Right cardiac atrium (tissue), 5 donors: ENCODE measurements at places on chromosomes 4 and X. TPM values are rescaled to one million over a fixed set of nuclear protein-coding genes. Genes with fewer than 3 reads are reported as not detected.

SPANXN4 gene
- total RNA-seq = not detected

- DNase-seq = no peak
These were observed 145.1 kb upstream of the MSX1 start for GRCh38 chr4:4714331-4714730.

DNA sequence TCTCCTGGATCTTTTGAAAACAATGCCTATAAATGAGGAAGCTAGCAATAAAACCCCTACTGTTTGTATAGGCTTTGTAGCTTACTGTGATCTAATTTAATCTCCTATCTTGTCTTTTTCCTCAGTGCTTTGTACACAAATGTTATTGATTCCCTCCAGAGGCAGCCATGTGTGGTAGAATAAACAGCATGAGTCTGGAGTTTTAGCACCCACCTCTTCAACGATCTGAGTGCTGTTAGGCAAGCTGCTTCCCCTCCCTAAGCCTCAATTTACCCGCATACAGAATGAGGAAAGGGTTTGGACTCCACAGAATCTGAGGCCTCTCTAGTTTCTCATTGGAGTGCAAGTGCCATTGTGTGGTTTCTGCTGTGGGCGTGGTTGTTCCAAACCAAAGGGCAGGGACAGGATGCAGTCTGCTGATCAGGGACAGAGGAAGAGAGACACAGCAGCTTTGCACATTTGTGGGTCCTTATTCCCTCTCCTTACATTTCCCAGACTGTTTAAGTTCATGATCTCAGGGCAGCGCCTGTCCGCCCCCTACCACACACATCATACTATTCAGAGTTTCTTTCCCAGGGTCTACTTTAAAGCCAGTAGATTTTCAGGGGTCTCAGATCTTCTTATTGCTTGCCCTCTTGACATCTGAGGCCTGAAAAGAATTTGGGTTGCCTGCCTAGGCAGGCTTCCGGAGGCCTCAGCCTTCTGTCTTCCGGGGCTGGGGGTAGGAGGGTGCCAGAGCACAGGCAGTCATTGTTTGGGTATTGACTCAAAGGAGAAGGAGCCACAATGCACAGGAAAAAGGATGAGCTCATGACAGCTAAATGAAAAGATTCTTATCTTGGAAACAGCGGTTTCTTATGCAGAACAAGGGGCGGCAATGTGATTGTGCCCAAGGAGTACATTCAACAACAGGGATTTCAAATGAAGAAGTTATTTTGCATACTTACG lies 114.9 kb upstream of the TEX13D start:
- no peak for DNase-seq

GPM6B gene
- 16.4 TPM for total RNA-seq

DNA sequence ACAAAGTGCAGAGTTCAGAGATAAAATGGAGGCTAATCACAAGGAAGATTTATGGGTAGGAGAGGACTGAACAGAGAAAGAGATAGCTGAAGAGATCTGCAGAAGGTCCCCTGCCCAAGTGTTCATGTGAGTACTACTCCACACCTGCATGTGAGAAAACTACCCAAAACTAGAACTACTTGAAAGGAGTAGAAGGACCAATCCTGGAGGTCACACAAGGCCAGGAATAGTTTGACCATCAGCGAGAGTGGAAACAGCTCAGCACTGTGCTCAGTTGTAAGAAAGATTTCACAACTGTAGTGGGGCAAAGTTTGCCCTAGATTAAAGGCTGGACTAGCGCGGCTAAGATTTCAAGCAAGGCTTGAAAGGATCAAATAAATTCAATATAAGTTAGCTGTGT lies 422.7 kb upstream of the LCORL start:
- DNase-seq = no peak

GRCh38 chrX:111086591-111087006 lies 9.4 kb upstream of the PAK3 start:
- DNase-seq = no peak

FAM149A gene
- total RNA-seq = 17.6 TPM

- no peak for DNase-seq
These were observed 253.6 kb downstream of the CBLL2 start for GRCh38 chrX:22526339-22526738.

SPANXA1 gene
- total RNA-seq = not detected

DNA sequence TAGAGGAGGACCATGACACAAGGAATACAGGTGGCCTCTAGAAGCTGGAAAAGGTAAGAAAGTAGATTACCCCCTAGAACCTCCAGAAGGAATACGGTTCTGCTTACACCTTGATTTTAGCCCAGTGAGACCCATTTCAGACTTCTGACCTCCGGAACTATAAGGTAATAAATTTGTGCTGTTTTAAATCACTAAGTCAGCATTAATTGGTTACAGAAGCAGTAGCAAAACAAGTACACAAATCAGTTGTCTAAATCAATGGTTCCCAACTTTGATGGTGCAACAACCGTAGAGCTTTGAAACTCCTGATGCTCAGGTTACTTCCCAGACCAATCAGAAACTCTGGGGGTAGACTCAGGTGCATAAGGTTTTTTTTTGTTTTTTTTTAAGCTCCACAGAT lies 113.6 kb downstream of the RTL9 start:
- DNase-seq = no peak

DNA sequence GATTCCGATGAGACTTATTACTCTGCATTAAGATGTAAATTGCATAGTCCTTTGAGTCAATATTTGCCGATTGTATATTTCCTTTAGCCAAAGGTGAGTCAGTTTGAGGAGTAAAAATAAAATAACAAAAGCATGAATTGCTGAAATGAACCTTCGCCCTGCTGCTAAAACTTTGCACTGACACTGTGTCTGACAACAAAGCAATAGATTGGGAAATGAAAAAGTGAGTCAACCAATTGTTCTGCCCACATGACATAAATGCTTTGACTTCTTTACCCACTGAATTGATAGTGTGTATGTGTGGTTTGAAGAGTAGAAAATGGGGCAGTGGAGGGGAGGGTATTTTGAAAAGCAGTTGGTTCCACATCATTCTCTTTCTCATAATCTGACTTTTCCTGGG lies 88.4 kb upstream of the AFF2 start:
- no peak for DNase-seq

- peak; percentile 52 for DNase-seq
These were observed 1.0 kb downstream of the UBL4A start for GRCh38 chrX:154485150-154486051.

GRCh38 chrX:24657671-24658386 lies 10.7 kb upstream of the PCYT1B start:
- DNase-seq = no peak

- DNase-seq = no peak
These were observed 441.0 kb downstream of the GPM6A start for GRCh38 chr4:175371091-175371490.

DNA sequence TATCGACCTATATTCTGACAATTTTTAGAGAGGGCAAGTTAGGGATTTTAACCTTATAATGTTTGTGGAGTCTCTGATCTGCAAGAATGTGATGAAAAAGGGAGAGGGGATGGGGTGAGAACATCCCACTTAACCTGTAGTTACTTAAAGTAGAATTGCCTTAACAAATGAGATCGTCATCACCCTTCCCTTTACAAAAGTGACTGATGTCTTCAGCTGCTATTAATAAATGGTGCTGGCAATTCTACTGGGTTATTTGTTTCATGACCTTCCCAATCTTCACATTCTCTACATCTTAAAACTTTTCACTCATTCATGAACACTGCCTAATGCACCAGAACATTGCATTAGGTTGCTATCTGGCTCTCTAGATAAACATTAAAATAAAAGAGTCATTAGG lies 873.4 kb upstream of the LCORL start:
- no peak for DNase-seq

DNA sequence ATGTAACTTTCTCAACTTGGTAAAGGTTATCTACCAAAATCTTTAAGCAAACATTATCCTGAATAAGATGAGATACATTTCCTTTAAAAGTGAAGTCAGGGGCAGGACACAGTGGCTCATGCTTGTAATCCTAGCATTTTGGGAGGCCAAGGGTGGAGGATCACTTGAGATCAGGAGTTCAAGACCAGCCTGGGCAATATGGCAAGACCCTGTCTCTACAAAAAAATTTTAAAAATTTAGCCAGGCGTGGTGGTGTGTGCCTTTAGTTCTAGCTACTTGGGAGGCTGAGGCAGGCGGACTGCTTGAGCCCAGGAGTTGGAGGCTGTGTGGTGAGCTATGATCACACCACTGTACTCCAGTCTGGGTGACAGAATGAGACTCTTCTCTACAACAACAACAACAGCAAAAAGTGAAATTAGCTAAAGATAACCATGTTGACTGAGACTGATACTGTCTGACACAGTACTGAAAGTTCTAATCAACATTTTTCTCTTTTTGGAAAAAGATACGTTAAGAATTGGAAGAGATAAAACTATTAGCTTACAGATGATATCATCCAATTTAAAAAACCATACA lies 4.9 kb downstream of the DCAF16 start:
- DNase-seq = no peak

GAGE12F gene
- not detected for total RNA-seq

DNA sequence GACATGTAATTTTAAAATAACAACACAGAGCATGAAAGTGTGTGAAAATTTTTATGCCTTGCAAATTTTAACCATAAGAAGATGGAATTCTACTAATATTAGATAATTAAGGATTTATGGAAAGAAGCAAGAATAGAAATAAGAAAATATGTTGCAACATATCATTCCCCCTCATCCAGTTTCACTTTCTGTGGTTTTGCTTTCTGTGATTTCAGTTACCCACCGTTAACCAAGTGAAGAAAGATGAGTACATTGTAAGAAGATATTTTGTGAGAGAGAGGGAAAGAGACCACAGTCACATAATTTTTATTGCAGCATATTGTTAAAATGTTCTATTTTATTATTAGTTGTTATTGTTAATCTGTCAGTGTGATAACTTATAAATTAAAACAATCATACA lies 77.9 kb downstream of the ADAM29 start:
- DNase-seq = no peak

GJB1 gene
- not detected for total RNA-seq

- DNase-seq = no peak
These were observed 396.0 kb downstream of the PDGFC start for GRCh38 chr4:156575430-156576073.

GRIA3 gene
- 3.1 TPM for total RNA-seq
